Femur (tissue), 1 donor: ENCODE measurements at places on chromosomes 2 and 18.

DNA sequence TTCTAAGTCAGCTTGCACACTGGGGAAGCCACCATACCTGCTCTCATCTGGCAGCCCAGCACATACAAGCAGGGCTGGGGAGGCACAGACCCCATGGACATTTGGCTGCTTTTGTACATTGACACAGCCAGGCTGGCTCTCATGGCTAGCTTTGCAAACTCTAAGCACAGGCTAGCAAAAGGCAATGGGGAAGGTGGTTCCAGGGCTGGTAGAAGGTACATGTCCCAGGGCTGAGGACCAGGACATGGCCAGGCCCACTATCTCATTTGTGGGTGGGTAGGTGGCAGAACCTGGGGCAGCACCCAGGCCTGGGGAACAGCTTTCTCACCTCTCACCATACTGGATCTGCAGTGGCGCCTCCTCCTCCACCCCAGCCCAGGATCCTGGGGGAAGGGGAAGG is 90.9 kb downstream of the HS1BP3 start:
- DNase-seq: no peak

DNA sequence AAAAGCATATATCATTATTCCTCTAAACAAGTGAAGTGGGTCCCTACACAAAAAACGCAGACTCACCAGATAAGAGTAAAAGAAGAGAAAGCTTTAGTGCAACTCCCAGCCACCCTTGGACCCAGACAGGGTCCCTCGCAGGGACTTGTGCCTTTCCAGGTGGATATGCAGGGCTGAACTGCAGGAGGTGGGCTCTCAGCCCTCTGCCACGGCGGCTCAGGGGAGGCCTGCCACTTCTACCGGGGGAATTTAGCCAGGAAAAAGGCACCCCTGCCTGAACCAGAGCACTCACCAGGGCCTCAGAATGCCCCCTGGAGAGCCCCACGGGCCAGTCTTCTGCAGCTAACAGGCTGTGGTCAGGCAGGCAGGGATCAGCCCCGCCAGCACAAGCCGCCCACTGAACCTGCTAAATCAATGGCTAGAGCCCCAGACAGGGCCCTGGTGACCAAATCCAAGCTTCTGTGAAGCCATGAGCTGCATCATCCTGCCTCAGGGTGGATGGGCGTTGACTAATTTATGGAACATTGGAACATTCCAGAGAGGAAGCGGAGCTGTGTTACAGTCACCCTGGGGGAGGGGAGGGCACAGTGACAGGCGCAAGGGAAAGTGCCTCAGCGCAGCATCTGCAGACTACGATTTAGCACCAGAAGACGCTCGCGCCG is 209.3 kb downstream of the EIPR1 start:
- no peak for DNase-seq

DNA sequence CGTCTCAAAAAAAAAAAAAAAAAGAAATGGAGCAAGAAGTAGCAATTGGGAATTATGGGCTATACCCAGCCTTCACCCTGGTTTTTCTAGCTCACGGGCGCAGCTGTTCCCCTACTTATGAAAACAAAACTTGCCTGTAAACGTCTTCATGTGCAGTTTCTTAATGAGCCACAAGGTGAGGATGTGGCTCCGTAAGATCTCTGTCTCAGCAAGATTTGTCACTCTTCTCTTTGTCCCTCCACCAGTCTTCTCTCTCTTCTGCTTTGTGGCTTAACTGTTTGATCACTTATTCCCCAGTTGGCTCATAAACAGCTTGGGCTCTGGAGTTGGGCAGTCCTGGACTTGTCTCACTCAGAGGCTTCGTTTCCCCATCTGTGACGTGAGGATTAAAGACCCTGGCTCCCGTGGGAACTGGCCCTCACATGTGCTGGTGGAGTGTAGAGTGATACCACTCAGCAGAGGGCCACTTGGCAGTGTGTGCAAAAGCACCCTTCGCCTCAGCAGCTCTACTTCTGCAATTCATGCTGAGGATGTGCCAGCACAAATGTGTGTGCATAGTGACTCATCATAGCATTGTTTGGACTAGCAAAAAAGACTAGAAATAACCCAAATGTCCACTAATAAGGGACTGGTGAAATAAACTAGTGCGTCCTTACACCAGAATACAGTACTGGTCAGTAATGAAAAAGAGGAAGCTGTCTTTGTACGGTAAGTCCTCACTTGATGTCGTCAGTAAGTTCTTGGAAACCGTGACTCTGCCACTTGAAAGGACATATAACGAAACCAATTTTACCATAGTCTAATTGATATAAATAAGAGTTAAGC is 8.7 kb downstream of the CEP68 start:
- peak; percentile 70 for DNase-seq

GRCh38 chr2:217393585-217394032 is 533.7 kb upstream of the TNP1 start:
- peak; percentile 74 for DNase-seq
